ENCODE measurements at places on chromosomes 11 and 22.

DNA sequence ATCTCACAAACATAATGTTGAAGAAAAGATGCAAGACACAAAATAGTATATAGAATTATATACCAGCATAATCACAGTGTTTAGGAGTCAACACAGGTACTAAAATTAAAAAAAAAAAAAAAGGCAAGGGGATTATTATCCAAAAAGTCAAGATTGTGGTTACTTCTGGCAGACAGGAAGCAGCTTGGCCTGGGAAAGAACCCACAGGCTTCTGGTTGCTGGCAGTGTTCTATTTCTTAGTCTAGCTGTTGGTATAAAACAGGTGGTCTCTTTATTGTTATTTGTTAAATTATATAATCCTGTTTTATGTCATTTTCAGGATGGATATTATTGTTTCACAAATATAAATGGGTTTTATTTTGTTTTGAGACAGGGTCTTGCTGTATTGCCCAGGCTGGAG lies 54.0 kb downstream of the C11orf58 start:
- DNase-seq: no peak

- no peak for DNase-seq
These were observed 1539.4 kb upstream of the TENM4 start for GRCh38 chr11:80980227-80980626.

GRCh38 chr22:46054091-46055073 lies 77.4 kb upstream of the WNT7B start:
- no peak for DNase-seq

DNA sequence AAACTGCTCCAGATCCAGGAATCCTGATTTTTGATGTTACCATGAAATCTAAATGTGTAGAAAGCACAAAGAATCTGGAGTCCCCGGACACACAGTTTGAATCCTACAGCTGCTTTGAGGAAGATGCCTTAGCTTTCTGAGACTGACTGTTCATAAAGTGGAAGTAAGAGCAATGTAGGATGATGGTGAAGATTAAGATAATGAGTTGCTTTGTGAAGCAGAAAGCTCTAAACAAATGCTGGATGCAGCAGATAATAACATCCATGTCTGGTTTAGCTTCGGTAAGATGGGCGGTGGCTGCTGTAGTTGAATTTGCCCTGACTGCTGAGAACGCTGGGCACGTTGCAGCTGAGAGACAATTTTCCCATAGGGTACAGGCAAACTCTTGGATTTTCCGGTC lies 20.1 kb downstream of the OVOL1 start:
- DNase-seq: no peak

DNA sequence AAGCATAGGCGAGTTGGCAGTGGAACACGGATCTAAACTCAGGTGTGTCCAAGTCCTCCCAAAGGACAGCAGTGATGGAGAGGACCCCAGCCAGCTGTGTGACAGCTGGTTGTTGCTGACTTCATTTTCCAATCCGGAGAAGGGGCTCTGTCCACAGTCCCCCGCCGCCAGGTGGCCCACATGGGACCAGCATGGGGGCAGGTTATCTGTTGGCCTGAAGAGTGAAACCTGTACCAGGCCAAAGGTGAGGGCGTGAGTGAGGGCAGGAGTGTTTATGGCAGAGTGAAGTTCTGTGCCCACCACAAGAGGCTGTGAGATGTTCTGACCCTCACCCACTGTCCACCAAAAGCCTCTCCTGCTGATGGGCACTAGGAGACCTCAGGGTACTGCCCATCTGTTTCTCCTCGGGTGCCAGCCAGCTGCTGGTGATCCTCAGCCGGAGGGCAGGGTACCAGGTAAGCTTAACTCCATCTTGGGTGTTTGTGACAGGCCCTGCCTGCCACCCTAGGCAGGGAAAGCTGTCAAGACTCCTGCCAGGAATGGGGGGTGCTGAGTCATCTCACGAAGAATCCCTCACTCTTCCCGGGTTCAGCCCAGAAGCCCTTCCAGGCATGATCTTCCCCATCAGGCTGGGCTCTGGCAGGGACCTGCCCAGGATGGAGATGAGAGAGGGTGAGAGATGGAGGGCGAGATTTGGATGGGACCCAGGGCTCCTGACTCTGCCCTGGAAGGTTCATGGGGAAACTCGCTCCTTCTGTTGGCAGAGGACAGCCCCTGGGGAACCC lies 15.5 kb upstream of the TAB1 start:
- DNase-seq: no peak

- peak; percentile 79 for DNase-seq
These were observed 458 bp downstream of the FXYD6 start for GRCh38 chr11:117876059-117876340.

- no peak for DNase-seq
These were observed 239.0 kb upstream of the PDGFD start for GRCh38 chr11:104402812-104403521.

- DNase-seq: no peak
These were observed 195.9 kb downstream of the BCR start for GRCh38 chr22:23376256-23376655.

- DNase-seq: no peak
These were observed 12.5 kb downstream of the PATZ1 start for GRCh38 chr22:31333641-31334040.

- DNase-seq: no peak
These were observed 81.6 kb downstream of the MICAL3 start for GRCh38 chr22:17942721-17943120.

DNA sequence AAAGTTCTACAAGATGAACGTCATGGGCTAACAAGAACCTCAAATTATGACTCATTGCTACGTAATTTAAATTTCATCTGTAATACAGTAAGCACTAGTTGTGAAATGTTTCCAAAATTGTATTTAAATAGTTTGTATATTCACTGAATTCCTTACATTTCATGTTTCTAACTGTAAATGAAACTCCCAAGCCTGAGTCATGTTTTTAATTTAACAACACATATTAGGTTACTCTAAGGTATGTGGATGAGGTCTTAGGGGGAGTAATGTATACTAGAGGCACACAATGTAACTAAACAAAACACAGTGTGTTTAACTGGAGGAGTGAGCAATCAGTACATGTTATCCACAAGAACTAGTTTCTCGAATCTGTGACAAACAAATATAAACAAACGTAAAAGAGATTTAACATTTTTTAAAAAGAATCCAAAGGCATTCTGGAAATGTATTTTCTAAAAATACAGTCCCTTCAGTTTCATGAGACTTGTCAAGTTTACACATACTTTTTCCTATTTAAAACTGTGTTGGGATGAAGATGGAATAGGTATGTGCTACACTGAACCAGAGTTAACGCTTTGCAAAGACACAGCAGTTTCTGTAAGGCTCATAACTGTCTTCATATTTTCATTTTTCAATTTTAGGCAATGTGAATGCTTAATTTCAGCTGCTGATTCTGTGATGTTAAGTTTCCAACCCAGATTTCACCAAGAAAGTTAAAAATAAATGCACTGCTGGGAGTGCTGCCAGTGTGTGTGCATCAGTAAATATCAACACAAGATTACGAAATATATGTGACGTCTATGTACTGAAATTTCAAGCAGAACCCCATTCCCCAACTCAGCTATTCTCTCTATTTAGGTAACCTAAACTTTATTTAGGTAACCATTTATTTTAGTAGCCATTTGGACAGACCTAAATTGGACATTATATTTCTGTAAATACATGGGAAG lies 52.6 kb downstream of the PITPNB start:
- no peak for DNase-seq

DNA sequence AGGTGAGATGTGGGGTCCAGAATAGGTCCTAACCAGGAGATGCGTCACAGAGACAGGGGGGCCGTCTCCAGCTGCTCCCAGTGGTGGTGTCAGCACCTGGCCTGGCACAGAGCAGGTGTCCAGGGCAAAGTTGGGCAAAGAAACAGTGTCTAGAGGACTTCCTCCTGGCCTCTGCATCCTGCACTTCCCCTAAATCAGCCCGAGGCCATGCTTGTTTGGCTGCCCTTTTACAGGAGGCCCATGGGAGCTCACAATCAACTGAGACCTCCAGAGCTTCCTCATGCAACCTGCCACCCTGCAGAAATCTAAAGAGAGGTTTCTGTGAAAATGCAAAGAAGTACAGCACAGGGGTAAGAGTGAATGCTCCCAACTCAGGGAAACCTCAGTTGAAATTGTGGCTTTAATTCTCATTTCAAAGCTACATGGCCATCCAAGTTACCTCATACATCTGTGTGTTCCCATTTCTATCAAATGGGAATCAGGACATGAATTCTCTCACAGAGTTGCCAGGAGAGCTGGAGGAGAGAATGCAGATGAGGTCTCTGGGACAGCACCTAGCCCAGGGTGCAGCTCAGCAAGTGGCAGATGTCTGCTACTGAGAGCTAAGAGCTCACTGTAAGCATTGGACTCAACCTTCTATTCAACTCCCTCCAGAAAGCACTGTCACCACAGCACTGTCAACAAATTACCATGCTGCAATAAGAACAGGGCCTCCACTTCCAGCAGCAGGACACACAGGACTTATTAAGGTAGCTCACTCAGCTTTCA lies 32.6 kb downstream of the TCIRG1 start:
- no peak for DNase-seq

- DNase-seq: no peak
These were observed 20.4 kb downstream of the MAFF start for GRCh38 chr22:38221908-38222796.

DNA sequence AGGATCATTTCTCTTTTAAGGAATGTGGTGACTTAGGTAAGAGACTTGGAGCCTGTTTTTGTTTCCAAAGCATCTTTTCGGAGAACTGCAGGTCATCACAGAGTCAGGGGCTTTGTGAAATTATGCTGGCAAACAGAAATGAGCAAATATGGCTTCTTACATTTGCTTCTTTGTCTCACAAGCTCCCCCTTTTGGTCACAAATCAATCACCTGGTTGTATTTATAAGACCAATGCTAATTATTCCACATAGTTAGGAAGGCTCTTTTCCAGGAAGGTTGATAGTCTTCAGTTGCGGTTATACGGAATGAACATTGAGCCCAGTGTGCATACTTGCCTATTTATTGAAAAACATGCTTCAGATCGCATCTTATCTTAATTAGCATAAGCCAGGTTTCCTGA lies 34.6 kb upstream of the CEP126 start:
- peak; percentile 68 for DNase-seq

Measured in NCI-H526 treated with DMSO at 0.1 percent for 48 hours (cell line).